ENCODE measurements at places on chromosomes 6 and 20. TPM values are rescaled to one million over a fixed set of nuclear protein-coding genes. Genes with fewer than 3 reads are reported as not detected.

DNA sequence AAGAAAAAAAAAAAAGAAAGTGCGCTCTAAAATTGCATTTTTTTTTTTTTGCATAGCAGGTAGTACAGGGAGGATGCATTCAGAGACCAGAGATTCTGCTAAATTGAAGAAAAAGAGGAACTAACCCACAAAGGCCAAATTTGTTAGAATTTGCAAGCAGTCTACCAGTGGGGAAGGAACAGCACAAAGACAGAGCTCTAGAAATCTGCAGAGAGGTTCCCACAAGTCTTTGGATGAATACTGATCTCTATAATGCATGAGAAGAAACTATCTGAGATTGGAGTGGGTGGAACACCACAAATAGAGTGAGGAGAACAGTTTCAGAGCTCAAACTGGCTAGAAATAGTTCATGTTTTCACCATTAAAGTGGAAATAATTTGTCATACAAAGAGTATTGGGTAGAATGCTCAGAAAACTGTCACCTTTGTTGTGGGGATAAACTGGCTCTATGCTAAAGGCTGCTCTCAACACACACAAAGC lies 79.6 kb upstream of the AHI1 start:
- DNase-seq, result no peak

GRCh38 chr20:23215344-23215995 lies 129.3 kb upstream of the CD93 start:
- DNase-seq, result no peak

DNA sequence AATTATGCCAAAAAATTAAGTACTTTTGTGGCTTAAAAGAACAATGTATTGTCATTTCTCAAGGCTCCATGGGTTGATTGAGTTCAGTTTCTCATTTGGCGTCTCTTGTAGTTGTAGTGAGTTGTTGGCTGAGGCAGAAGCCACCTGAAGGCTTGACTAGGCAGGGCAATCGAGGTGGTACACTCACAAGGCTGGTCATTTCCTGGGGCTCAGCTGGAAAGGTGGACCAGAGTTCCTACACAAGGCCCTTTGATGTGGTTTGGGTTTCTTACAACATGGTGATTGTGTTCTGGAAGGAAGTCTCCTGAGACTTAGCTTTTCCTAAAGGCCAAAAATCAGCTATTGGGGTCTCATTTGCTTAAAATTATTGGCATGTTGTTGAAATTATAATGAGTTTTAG lies 22.6 kb downstream of the MAS1 start:
- DNase-seq, result no peak

- DNase-seq, result no peak
Measured at GRCh38 chr20:8076306-8077136, 55.5 kb upstream of the PLCB1 start.

DNA sequence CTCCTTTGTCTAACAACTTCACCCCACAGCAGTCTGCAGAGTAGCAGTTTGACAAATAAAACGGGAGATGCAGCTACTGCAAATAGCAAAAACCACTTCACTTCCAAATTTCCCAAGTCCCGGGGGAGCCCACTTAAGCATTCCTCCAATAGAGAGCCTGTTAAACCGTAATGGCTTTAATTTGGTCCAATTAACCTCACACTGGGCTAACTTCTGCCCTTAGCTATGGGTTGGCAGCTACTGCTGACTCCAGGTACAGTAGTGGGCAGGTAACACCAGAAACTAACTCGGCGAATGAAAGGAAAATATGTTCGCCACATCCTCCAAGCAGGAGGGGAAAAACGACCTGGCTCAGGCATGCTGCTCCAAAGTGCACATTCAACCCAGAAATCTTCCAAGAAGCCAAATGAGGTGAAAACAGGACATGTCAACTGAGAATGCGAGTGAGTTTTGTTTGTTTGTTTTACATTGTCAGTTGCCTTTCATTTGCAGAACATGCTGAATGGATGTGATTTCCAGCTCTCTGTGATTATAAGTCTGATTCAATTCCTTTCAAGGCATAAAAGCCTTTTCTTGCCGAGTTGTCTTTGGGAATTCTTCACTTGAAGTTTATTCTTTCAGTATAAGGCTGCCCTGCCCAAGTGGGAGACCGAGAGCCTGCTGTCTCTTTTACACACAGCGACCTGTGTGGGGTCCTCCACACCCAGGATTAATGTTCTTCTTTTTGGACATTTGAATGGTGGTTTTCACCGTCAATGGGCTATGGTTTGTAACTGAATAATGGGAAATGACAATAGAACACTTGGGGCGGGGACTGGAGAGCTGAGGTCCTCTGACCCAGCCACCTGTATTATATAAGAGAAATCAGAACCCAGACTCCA lies 117.3 kb upstream of the ARMC2 start:
- no peak for DNase-seq

C2 gene
- 3.0 TPM for polyA plus RNA-seq

SLC25A27 gene
- 44.8 TPM for polyA plus RNA-seq

TP53TG5 gene
- polyA plus RNA-seq, result 1.6 TPM

GRCh38 chr6:128899341-128900050 lies 16.6 kb downstream of the LAMA2 start:
- no peak for DNase-seq

NT5E gene
- polyA plus RNA-seq, result 4.6 TPM

DNA sequence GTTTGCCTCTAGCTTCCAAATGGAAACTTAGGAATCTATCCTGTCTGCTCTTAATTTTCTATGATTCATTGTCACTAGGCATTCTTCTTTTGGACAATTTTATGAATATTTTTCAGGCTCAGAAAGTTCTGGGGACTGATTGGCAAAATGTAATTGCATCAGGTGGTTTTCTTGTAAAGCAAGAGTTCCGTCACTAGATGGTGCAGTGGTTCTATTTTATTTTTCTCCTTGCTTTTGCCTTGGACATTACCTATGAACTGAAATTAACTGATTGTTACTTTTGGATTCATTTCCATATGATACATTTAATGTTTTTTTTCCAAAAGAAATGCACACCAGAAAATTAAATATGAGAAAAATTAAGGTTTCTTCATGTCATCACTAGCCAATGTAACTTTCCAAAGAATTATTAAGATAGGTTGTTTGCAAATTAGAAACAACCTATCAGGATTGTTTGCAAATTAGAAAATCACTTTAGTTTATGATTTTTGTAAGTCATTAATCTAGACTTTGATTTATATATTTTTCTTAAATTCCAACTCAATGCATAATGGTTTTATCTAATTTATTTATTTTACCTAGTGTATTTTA lies 48.0 kb downstream of the TMEM170B start:
- DNase-seq, result no peak
